ENCODE measurements at places on chromosomes 1 and 21.
A peak's percentile ranks its signal among the peaks of the same experiment; 100 is the strongest.

GRCh38 chr21:41972511-41973205 lies 18.8 kb upstream of the C2CD2 start:
- no peak for DNase-seq

GRCh38 chr1:113662101-113662500 lies 97.2 kb downstream of the PHTF1 start:
- no peak for DNase-seq

DNA sequence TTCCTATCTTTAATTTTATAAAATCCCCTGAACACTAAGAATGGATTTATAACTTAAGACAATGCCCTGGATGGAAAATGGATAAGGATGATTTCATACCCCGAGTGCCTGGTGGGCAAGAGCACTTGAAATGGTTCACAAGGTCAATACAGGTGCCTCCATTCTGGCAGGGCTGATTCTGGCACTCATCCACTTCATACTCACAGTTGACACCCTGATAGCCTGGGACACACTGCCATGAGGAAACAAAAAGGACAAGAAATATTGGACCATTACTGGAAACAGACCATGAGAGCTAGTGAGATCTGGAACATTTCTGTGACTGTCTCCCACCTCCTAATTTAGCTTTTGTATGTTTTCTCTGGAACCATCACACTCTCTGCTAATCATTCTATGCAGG lies 39.1 kb upstream of the ADAM30 start:
- DNase-seq, result no peak

- DNase-seq, result no peak
These were observed 48.3 kb upstream of the ARTN start for GRCh38 chr1:43885279-43885801.

DNA sequence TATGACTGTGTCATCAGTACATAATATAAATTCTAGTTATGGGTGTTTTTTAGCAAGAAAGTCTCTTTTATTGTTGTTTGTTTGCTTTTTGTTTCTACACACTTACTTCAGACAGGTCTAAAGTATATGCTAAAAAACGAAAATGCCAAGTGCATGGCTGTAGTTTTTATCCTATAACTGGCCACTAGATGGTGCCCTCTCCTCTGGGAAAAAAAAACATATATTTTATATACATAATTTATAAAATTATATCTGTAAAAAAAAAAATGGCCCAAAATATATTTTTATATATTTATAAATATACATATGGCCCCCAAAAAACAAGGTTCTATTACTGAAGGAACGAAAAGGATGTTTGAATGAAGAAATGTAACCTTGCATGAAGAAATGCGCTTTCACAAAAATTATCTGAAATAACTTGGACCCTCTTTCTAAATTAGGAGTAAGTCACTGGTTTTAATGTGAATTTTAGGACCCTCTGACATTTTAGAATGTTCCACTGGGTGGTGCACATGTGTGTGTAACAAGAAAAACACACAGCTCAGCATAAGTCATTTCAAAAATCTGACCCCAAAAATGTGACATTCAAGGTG lies 93.5 kb downstream of the TTLL7 start:
- DNase-seq, result peak; percentile 5

GRCh38 chr1:97488530-97488929 lies 432.3 kb downstream of the DPYD start:
- DNase-seq, result no peak

DNA sequence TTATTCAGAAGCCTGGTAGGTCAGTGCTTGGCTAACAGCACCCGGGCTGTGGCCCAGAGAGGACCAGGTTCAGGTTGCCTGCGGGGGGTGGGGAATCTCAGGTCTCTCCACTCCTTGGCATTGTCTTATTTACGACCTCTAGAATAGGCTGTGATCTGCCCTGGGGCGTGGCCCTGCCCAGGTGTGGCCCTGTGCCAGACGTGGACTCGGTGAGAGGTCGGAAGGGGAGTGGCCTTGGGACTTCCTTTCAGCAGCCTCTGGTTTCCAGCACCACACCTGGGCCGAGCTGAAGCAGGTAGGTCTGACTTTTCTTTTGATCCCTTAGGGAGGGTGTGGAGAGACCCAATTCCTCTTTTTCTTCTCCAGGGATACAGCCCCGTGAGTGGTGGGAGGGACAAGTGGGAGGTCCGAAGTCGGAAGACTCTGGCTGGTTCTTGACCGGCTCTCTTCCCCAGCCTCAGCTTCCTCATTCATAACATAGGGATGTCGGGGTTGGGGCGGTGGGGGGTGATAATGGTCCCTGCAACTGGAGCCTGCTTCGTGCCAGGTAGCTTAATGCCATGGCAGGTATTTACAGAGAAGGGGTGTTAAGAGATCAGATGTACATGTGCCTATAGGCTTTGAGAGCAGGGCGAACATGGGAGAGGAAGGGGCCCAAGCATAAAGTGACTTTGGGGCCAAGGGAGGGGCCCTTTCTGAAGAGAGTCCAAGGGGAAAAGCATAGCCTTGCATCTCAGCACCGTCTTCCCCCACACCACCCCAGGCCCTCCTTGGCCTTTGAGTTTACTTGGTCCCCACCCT lies 16.5 kb downstream of the ACOT11 start:
- DNase-seq, result no peak

GRCh38 chr1:224773646-224774045 lies 155.8 kb upstream of the DNAH14 start:
- no peak for DNase-seq

DNA sequence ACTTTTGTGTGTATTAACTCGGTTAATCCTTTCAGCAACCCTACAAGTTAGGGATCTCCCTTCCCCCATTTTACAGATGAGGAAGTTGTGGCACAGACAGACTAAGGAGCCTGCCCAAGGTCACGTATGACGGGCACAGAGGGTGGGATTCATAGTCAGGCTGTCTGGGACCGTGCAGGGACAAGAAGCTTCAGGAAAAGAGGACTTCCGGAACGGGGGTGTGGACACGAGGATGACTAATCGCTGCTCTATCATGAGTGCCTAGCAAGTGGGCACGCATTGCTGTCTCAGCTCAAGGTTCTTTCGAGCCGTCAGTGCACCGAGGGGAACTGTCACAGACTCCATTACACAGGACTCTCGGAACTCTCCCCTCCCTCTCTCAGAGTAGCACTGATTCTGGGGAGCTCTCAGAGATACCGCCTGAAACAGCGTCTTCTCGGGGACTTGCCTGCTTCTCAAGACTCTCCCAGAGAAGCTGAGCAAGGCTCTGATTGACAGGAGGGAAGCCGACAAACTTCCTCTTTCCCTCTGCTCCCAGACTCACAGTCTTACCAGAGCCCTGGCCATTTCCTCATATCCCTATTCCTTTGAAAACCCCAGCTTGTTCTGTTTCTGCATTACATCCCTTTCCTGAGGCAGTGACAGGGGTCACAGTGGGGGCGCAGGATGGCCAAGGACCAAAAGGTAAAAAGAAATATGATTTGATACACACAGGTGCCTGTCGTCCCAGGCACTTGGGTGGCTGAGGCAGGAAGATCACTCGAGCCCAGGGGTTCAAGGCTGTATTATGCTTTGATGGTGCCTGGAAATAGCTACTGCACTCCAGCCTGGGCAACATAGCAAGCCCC lies 14.4 kb downstream of the FHAD1 start:
- DNase-seq, result no peak

DNA sequence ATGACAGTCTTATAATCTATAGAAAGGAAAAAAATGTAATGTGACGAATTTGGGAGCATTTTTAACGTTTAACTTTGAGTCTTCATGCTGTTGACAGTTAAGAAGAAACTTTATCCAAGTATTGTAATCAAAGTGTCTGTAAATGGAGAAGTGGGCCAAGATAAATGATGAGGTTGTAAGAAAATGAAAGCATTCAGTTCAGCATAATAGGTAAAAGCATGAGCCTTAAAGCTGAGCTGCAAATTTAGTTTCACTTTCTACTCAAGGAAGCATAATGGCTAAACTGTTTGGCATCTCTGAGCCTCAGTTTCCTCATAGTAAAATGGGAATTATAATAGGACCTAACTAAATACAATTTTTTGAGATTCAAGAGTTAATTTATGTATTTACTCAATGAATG lies 1554.8 kb downstream of the KCNT2 start:
- DNase-seq, result no peak

GRCh38 chr1:20717452-20718342 lies at the start of gene KIF17:
TSS of gene KIF17 (minus strand) at chr1:20718007. CDS start at chr1:20717706, 301 bp downstream.
- peak; percentile 48 for DNase-seq

DNA sequence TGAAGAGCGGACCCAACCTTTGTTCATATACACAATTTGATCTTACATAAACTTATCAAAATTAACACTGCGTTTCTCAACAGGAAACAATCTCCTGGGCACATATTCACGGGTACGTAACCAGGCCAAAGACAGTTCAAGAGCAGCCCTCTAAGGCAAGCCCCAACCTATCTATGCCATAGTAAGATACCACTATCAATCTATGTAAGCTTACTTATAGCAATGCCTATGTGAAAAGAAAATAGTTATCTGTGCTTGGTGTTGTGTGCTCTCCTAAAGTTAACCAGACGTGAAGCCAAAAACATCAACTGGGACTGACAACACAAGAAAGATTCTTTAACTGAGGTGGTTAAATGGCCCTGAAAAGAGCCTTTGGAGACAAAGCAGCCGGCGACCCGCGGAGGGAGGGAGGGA lies 49.4 kb upstream of the BOLA1 start:
- DNase-seq, result no peak

- DNase-seq, result no peak
These were observed 1.2 kb downstream of the GBP6 start for GRCh38 chr1:89364954-89365550.

GRCh38 chr1:30661311-30661710 lies 62.1 kb downstream of the MATN1 start:
- no peak for DNase-seq

DNA sequence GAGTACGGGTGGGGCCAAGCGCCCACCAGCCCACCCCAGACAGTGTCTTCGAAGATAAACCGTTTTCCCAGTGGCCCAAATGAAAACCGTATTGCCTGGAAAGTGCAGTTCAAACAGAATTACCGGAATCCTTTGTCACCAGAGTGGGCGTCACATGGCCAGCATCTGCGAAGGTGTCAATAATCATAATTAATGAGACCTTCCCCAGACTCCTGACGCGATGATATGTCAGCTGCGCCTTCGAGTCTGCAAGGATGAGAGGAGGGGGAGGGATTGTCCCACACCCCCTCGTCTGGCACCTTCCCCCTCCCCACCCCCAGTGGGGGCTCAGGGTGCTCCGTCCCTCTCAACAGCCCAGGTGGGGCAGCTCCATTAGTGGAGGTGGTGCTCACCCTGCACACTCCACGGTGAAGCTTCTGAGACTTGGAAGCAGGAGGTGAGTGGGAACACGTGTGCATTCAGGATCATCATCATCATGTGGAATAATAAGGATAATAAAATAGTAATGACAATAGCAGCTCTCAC lies 215.1 kb downstream of the PTPRU start:
- DNase-seq, result no peak

DNA sequence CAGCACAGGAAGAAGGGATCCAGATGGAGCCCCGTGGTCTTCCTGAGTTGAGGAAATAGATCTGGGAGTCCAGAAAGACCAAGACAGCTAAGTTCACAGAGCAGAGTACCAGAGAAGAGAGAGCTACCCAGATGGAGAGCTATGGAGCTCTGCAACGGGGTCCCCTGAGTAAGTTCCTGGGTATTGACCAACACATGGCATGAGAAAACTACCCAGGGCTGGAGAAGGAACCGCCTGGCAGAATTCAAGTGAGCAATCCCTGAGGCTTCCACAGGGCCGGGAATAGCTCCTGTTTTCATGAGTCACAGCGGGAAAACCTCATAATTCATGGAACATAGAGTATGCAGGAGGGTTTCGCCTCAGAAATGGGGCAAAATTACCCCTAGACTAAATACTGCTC lies 19.7 kb downstream of the STPG1 start:
- no peak for DNase-seq

DNA sequence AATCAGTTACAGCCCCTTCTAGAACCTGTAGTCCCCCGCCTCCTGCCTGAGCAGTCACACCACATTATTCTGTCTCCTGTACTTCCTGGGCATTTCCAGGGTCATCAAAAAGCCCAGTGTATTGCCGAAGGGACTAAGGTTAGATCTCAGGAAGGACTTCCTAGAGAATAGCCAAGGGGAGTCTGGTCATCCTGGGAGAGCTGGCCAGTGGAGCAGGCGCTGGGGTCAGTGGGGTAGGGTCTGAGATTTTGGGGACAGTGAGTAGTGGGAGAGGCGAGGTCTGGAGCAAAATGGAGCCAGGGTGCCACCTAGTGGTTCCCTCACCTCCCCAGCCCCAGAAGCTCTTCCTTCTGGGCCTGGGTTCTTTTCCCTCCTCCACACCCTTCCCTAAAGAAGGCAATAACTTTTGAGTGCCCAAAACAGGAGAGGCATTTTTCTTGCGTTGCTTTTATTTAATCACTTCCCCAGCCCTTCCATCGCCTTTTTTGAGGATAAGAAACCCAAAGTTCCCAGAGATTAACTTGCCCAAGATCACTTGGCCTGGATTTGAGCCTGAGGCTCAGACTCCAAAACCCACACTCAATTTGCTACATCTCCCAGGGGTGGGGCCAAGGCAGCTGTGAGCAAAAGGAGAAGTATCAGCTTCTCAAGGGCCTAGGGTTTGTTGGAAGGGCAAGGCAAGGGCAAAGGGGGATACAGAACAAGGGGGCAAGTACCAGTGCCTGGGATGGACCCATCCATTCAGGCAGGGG lies 7.3 kb upstream of the PMVK start:
- DNase-seq, result no peak

DNA sequence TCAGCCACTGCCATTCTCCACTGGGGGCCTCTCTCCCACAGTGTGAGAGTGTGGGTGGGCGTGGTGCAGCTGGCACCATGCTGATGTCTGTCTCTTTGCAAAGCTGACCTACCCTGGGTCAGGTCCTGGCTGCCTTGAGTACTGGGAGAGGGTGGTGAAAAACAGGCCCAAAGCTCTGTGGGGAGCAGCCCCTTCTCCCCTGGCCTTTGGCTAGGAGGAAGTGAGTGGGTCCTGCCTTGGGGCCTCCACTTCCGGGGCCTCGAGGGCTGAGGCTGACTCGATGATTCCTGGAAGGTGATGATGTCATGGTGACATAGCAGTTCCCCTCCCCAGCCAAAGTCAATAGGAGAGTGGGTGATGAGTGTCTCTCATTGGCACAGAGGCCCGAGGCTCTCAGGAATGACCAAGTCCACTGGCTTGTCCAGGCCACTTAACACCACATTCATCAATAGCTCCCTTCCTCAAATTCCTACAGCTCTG lies 53.0 kb downstream of the IER5 start:
- DNase-seq, result no peak

GRCh38 chr1:18949686-18950400 lies 6.6 kb downstream of the IFFO2 start:
- DNase-seq, result no peak

GRCh38 chr21:16241479-16241963 lies 511.7 kb downstream of the USP25 start:
- DNase-seq, result no peak

- no peak for DNase-seq
These were observed 560.1 kb downstream of the OMA1 start for GRCh38 chr1:57986432-57986831.

GRCh38 chr1:70487910-70488665 lies 77.0 kb downstream of the CTH start:
- no peak for DNase-seq

Data from activated gamma-delta T cell treated with Interleukin-2 at 50 U/mL for 16 hours (primary cell).